ENCODE measurements at places on chromosomes 6 and 20.
A peak's percentile ranks its signal among the peaks of the same experiment; 100 is the strongest.

GRCh38 chr20:64080013-64080812, at the start of gene OPRL1:
TSS of gene OPRL1 (plus strand) at chr20:64080082. CDS start at chr20:64092721, 12,639 bp downstream.
- no peak for DNase-seq

DNA sequence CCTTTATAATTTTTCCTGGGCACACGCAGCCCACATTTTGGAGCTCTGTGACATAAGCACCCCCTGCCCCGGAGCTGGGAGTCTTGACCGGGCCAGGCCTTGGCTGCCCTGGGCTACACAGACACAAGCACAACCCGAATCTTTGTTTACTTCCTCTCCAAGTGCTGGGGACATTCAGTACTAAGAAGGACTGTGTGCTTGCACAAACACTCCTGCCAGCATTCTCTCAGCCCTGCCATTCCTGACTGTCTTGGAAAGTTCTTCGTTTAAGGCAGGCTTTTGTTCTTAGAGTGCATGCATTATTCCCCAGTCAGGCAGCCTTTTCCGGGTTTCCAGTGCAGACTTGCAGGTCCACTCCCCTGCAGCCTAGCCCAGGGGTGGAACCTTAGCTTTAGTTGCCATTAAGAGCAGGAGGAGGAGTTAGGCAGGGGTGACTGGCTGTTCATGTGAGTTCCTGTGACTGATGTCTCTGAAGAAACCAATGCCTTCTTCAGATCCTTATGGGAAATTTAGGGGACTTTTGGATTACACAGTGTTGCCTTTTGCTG, 28.6 kb downstream of the FOXO3 start:
- peak; percentile 90 for DNase-seq

GRCh38 chr6:136149311-136149710, 100.8 kb downstream of the MTFR2 start:
- DNase-seq, result no peak

GRCh38 chr6:40460380-40460779, 126.8 kb downstream of the LRFN2 start:
- DNase-seq, result no peak

DNA sequence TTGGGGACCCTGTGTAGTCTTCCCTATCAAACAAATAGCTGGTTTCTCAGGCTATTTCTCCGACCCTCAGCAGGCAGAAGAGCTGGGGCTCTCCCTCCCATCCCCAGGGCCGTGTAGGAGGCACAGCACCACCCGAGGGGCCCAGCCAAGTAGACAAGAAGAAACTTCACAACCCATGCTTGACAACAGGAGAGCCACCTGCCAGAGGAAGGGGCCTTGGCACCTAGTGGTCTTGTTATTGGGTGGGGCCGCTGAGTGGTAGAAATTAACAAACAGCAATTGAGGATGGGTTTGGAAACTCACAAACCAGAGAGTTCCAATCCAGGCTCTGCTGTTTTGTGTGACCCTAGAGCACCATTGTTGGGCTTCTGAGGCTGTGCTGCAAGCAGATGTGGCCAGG, 108.5 kb upstream of the CHD6 start:
- no peak for DNase-seq

GRCh38 chr6:13339863-13340630, 11.7 kb upstream of the TBC1D7 start:
- no peak for DNase-seq

DNA sequence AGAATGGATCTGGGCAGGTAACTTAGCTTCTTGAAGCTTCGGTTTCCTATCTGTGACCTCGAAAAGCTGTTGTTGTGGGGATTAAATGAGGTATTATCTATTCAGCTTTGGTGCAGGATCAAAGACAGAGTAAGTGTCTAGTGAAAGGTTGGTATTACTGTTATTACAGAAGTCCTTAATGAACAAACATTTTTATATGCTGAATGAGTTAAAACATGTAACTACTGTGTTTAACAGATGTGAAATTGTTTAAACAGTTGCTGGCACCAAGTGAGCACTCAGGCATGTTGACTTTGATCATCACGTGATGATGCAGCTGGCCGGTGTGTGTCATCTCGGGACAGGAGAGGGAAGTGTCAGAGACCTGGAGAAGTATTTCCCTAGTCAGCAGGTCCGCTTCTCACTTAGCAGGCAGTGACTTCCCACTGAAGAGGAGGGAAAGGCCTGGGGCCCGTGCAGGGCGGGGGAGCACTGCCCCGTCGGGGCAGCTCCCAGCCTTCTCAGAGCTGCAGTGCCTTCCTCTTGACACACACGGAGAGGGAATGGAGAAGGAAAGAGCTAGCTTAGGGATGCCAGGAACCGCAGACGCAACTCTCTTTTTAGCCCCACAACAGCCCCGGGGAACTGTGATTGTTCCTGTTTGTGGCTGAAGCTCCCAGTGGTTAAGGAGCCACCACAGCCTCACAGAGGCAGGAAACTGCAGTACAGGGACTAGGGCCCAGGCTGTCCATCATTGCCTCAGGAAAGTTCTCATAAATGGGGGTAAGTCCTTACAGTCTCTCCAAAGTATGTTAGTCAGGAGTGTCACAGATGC, 18.0 kb downstream of the TUBB2A start:
- DNase-seq, result peak; percentile 51

- DNase-seq, result no peak
These were observed 53.6 kb upstream of the FAM83D start for GRCh38 chr20:38872491-38873049.

- DNase-seq, result peak; percentile 26
These were observed 66.4 kb downstream of the ANKS1A start for GRCh38 chr6:34955442-34955841.

Measured in muscle of back (tissue), 13 donors.